ENCODE measurements at places on chromosomes 13 and 19. TPM values are rescaled to one million over a fixed set of nuclear protein-coding genes. Genes with fewer than 3 reads are reported as not detected.

ASPDH gene
- total RNA-seq: not detected

SH2D3A gene
- total RNA-seq: not detected

KCNN1 gene
- total RNA-seq: under 0.01 TPM

- DNase-seq: peak; percentile 47
Observed at GRCh38 chr19:32652894-32653598, 21.9 kb downstream of the ANKRD27 start.

- peak; percentile 41 for DNase-seq
Observed at GRCh38 chr19:37692956-37693620, 26.5 kb downstream of the ZNF607 start.

DNA sequence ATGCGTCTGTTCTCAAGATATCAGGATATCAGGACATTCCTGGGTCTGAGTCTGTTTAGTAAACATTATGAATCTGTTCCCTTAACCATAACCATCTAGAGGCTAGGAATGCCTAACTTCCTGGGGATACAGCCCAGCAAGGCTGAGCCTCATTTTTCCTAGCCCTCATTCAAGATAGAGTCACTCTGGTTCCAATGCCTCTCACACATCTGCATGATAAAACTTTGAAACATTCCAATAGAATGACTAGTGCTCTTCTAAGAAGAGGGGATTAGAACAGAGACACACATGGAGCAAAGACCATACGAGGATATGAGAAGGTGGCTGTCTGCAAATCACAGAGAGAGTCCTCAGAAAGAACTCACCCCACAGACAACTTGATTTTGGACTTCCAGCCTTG, 20.6 kb upstream of the CABP5 start:
- DNase-seq: peak; percentile 66

GRCh38 chr19:50326101-50326664, 3.0 kb downstream of the KCNC3 start:
- DNase-seq: peak; percentile 80

Measured in osteoblast (primary cell).